ENCODE measurements at places on chromosomes 13 and 19. TPM values are rescaled to one million over a fixed set of nuclear protein-coding genes. Genes with fewer than 3 reads are reported as not detected.

GRCh38 chr19:48660852-48661710 lies 11.7 kb downstream of the NTN5 start:
- H3K27ac ChIP-seq = no peak overlapping the region
- H3K36me3 ChIP-seq = no peaks in the 10 kb centered on the region
- H3K27me3 ChIP-seq = no peaks in the 10 kb centered on the region
- DNase-seq = peak; percentile 95

GRCh38 chr13:111954661-111955411 lies 112.1 kb upstream of the SOX1 start:
- DNase-seq = no peak
- H3K4me1 ChIP-seq = no peaks in the 10 kb centered on the region
- H3K4me3 ChIP-seq = no peak overlapping the region
- no peaks in the 10 kb centered on the region for H3K36me3 ChIP-seq
- H3K27ac ChIP-seq = no peak overlapping the region
- no peaks in the 10 kb centered on the region for H3K27me3 ChIP-seq

DNA sequence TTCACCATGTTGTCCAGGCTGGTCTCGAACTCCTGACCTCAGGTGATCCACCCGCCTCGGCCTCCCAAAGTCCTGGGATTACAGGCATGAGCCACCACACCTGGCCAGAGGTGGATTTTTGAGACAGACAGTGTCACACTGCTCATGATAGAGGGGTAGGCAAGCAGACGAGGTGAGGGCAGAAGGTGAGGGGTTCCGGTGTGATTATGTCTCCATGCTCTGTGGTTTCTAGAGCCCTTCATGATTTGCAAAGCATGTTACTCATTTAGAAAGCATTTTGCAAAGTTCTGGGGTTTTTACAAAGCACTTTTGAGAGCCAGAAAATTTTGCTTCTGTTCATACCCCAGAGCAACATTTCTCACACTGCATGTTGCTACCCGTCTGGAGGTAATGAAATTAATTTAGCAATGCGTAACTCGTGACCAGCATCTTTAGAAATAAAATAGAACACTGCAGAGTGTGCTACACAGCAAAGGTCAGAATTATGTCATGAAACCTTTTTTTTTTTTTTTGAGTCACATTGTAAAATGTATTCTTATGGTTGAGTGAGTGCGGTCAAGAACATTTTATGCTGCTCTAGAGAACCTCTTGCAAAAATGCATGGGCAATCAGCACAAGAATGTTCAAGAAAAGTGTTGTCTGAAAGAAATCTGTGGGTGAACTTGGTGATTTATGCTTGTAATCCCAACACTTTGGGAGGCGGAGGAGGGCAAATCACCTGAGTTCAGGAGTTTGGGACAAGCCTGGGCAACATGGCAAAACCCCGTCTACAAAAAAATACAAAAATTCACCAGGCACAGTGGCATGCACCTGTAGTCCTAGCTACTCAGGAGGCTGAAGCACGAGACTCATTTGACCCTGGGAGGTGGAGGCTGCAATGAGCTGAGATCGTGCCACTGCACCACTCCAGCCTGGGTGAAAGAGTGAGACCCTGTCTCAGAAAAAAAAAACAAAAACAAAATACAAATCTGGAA lies 58.0 kb downstream of the MAP4K1 start:
- H3K36me3 ChIP-seq = no peaks in the 10 kb centered on the region
- no peak overlapping the region for H3K27ac ChIP-seq

DNA sequence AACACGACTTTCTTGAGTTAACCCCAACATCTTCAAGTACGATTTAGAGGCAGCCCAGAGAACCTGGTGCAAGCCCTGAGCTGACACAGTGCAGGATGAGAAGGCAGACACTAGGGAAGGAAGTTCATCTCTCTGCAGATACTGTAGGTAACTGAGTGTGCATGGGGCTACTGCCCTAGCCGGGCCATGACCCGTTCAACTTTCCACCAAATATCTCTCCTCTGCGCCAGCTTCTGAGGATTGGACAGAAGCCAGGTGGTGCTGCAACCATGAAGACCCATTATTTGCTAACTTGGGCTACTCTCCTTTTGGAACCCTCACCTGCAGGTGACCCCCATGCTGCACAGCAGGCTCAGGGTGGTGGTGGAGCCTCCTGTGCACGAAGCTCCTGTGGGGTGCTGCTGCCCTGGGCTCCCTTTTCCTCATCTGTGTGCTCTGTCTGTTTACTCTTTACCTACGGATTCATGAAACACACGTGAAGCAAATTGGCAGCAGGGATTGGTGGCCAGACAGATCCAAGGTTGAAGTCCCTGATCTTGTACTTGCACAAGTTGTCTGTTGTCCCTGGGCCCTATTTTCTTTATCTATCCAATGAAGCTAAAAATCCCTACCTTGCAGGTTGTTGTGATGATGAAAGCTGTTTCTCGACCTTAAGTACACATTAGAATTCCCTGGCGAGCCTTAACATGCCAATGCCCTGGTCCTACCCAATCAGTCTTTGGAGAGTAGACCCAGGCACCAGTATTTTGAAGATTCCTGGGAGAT lies 227.8 kb downstream of the LACC1 start:
- no peak for DNase-seq
- no peak overlapping the region for H3K27ac ChIP-seq
- H3K27me3 ChIP-seq = no peaks in the 10 kb centered on the region
- no peaks in the 10 kb centered on the region for H3K4me1 ChIP-seq

GRCh38 chr13:105918842-105919741 lies 616.4 kb downstream of the EFNB2 start:
- H3K4me3 ChIP-seq = no peak overlapping the region
- peaks cover 14% of the 10 kb centered on the region for H3K4me1 ChIP-seq
- peak; percentile 27 for DNase-seq
- no peaks in the 10 kb centered on the region for H3K36me3 ChIP-seq
- H3K27me3 ChIP-seq = no peaks in the 10 kb centered on the region
- no peak overlapping the region for H3K27ac ChIP-seq

DNA sequence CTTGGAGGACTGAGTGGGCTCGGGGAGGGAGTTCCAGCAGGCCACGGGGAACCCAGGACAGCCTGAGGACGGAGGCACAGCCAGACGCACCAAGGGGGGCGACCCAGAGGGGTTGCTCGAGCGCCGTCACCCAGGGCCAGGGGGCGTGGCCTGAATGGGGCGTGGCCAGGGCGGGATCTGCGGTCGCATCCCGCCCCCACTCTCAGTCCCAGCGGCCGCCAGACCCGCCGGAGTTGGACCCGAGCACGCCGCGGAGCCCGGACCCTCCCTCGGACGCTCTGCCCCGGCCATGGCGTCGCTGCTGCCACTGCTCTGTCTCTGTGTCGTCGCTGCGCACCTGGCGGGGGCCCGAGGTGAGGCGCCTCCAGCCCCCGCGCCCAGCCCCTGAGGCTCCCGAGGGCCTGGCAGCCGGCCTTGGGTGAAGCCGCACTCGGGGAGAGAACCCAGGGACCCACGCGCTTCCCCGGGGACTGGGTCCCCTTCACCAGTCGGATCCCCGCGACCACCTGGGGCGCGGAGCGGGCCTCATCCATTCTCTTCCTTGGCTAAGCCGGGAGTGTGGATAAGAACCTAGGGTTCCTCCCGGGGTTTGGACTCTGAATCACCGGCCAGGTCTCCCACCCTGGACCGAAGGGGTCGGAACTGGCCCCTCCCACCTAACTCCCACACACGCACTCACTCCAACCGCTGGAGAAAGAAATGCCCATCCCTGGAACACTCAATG lies at the start of gene CILP2:
CILP2 (plus strand) TSS at position 205 of the 724 bp plus-strand sequence; CDS start at position 290, 85 bp downstream.
- DNase-seq = peak; percentile 89
- H3K4me3 ChIP-seq = peak within 1 kb of the TSS; percentile 76
- no peaks in the 10 kb centered on the region for H3K36me3 ChIP-seq
- H3K4me1 ChIP-seq = peaks cover 5% of the 10 kb centered on the region

The SPRY2 gene
- 47.3 TPM for total RNA-seq

The KLHL1 gene
- total RNA-seq = not detected

DNA sequence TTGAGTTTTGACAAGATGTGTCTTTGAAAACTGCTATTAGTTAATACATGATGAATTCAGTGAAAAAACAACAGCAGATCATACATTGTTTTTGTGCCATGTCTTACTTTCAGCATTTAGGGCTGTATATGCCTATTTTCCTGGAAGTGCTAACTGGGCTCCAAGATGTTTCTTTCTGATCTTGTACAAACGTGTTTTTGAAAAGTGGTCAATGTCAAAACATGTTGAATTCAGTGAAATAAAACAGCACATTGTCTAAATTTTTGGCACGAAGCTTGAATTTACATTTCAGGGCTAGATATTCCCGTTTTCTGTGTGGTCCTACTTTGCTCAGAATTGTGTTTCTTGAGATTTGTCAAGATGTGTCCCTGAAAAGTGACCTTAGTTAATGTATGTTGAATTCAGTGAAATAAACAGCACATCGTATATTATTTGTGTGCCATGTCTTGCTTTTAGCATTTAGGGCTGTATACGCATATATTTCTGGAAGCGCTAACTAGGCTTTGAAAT lies 14.7 kb upstream of the PARP4 start:
- no peak overlapping the region for H3K27ac ChIP-seq
- H3K4me3 ChIP-seq = no peak overlapping the region
- H3K36me3 ChIP-seq = no peaks in the 10 kb centered on the region
- no peaks in the 10 kb centered on the region for H3K27me3 ChIP-seq
- no peak for DNase-seq
- peaks cover 25% of the 10 kb centered on the region for H3K4me1 ChIP-seq

- no peak overlapping the region for H3K4me3 ChIP-seq
- no peak for DNase-seq
- H3K27ac ChIP-seq = no peak overlapping the region
Observed at GRCh38 chr13:72284791-72285190, 417.8 kb upstream of the DACH1 start.

DNA sequence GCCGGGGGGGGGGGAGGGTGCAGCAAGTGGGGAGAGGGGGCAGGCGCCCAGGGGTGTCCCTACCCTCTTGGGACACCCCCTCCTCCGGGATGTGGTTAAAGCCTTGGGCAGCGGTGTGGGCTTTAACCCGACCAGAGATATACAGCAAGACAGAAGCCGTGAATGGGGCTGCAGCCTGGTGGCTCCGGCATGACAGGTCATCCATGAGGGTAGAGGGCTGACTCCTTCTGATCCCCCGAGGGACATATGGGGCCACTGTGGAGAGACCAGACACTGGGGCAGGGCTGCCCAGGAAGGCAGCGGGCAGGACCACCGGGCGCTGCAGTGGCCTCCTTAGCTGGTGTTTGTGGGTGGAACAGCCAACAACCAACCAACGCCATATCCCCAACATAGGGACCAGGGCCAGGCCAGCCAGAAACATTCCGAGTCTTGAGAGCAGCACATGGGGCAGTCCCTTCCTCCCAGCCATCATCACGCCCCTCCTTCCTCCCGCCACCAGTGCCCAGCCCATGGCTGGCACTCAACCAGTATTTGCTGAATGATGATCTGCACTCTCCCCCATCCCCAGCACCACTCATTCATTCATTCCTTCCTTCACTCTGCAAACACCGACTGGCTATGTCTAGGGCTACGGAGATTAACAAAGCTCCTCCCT lies 18.2 kb downstream of the ELAVL1 start:
- H3K4me3 ChIP-seq = no peak overlapping the region
- no peaks in the 10 kb centered on the region for H3K4me1 ChIP-seq
- no peaks in the 10 kb centered on the region for H3K27me3 ChIP-seq
- no peak overlapping the region for H3K27ac ChIP-seq
- no peak for DNase-seq
- peaks cover 31% of the 10 kb centered on the region for H3K36me3 ChIP-seq

- no peak overlapping the region for H3K27ac ChIP-seq
- H3K4me3 ChIP-seq = no peak overlapping the region
- no peak for DNase-seq
- no peaks in the 10 kb centered on the region for H3K27me3 ChIP-seq
- no peaks in the 10 kb centered on the region for H3K36me3 ChIP-seq
- H3K4me1 ChIP-seq = no peaks in the 10 kb centered on the region
Observed at GRCh38 chr19:15532779-15533521, 24.6 kb downstream of the CYP4F22 start.

The LGALS4 gene
- 0.87 TPM for total RNA-seq

DNA sequence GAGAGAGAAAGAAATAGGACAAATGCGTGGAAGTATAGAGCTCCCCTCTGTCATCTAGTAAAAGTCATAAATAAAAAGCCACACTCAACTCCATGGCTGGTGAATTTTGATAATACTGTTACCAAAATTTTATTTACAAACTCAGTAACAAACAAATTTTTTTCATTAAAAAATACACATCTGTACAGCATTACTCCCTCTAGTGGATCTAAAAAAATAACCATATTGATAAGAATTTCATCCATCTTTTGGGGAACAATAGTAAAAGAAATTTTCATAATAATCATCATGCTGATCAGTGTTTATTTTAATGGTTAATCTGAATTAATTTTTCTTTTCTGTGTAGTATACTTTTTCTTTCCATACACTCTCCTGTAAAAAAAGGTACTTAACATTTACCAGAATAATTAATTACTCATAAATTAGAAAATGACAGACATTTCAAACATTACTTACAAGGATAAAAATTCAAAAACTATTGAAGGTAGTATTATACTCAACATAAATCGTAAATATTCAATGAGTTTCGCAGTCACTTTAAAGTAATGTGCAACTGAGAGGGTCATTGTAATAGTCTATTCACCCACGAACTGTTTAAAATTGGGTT lies 173.5 kb upstream of the LSM14A start:
- peaks cover 3% of the 10 kb centered on the region for H3K4me1 ChIP-seq
- H3K36me3 ChIP-seq = no peaks in the 10 kb centered on the region
- DNase-seq = no peak
- no peaks in the 10 kb centered on the region for H3K27me3 ChIP-seq

The VSIG10L gene
- total RNA-seq = 10.4 TPM

- peaks cover 21% of the 10 kb centered on the region for H3K27me3 ChIP-seq
- DNase-seq = no peak
- peaks cover 13% of the 10 kb centered on the region for H3K4me1 ChIP-seq
- no peak overlapping the region for H3K4me3 ChIP-seq
- H3K27ac ChIP-seq = no peak overlapping the region
- no peaks in the 10 kb centered on the region for H3K36me3 ChIP-seq
Observed at GRCh38 chr13:27008733-27009132, 162.9 kb downstream of the USP12 start.

The RFPL4A gene
- not detected for total RNA-seq

- peak; percentile 74 for DNase-seq
- H3K36me3 ChIP-seq = no peaks in the 10 kb centered on the region
- H3K27me3 ChIP-seq = no peaks in the 10 kb centered on the region
- peak overlapping the region; percentile 36 for H3K4me3 ChIP-seq
- peaks cover 19% of the 10 kb centered on the region for H3K4me1 ChIP-seq
Observed at GRCh38 chr19:5394551-5395505, 54.2 kb upstream of the PTPRS start.

- peaks cover 14% of the 10 kb centered on the region for H3K36me3 ChIP-seq
- no peaks in the 10 kb centered on the region for H3K27me3 ChIP-seq
- H3K27ac ChIP-seq = no peak overlapping the region
- no peaks in the 10 kb centered on the region for H3K4me1 ChIP-seq
- no peak for DNase-seq
Observed at GRCh38 chr13:58706421-58706820, 1074.9 kb downstream of the PCDH17 start.

- no peak overlapping the region for H3K4me3 ChIP-seq
- H3K27me3 ChIP-seq = no peaks in the 10 kb centered on the region
- H3K27ac ChIP-seq = peak overlapping the region; percentile 93
- H3K36me3 ChIP-seq = no peaks in the 10 kb centered on the region
- no peak for DNase-seq
Observed at GRCh38 chr19:41187884-41188279, 5.1 kb upstream of the CYP2S1 start.

The KLK6 gene
- total RNA-seq = 0.56 TPM

Data from GM23338 (cell line).